ENCODE measurements at places on chromosomes 12 and 14.

GRCh38 chr14:23877538-23878180, 75.9 kb upstream of the DHRS4 start:
- no peak for DNase-seq

- DNase-seq, result no peak
These were observed 14.8 kb downstream of the SGPP1 start for GRCh38 chr14:63713058-63713457.

- DNase-seq, result no peak
These were observed 821.8 kb downstream of the GALC start for GRCh38 chr14:87171141-87171540.

DNA sequence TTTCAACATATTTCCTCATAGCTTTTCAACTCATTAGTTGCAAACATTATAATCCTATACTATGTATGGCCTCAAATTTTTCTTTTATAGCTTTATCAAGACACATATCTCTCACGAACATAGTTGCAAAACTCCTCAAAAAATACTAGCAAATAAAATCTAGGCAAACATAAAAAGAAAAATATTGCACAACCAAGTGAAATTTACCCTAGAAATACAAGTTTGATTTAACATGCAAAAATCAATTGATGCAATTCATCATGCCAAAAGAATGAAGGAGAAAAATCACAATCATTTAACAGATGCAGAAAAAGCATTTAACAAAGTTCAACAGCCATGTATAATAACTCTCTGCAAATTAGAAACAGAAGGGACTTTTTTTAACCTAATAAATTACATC, 33.3 kb upstream of the KCNH5 start:
- DNase-seq, result no peak

- DNase-seq, result no peak
These were observed 166.3 kb downstream of the RASSF9 start for GRCh38 chr12:85669911-85670310.

DNA sequence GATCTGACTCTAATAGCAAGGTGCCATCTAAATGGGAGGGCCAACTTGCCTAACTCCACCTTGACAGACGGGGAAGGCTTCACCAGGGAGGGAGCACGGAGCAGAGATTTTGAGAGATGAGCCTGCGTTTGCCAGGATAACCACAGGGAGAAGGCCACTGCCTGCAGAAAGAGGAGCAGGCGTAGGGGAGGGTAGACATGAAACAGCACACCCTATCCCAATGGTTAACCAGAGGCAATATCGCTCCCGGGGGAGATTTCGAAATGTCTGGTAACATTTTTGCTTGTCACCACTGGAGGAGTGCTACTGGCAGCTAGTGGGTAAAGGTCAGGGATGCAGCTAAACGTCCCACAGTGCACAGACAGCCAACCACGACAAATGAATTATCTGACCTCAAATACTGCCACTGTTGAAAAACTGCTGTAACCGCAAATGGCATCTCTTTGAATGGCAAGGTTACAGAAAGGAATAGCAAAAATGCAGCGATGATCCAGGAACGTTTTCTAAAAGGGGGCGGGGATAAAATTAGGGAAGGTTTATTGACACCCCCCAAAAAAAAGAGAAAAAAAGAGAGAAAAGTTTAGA, 126.0 kb upstream of the ATF7IP start:
- no peak for DNase-seq

DNA sequence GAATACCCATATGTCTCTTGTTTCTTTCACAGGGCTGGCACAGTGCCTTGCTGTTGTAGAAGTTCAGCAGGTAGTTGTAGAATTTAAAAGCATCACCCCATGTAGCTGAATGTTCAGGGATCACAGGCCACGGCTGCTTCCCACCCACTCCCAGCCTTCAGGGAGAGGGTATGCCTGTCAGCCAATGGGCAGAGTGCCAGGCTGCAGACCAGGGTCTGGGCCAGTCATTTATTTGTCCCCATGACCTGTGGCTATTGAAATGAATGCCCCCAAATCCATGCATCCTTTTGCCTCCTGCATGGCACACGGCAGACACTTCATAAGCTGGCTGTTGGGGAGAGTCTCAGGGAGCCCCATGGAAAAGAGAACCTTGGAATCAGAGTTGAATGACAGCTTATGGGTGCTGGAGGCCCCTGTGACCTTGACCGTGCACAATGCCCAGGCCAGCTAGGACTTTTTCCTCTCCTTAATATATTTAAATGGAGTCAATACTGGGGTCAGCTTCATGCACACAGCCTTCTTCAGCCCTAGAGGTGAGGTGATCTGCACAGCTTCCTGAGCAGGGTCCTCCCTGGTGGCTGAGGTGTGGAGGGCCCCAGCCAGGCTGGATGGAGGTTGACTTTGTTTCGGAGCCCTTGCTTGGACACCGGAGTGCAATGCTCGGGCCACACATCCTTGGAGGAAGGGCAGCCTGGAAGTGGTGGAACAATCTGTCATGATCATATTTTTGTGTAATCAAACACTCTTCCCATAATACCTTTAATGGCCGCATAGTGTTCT, 45.3 kb downstream of the PRMT8 start:
- DNase-seq, result no peak

All from stimulated activated CD4-positive, alpha-beta T cell treated with anti-CD3 and anti-CD28 coated beads, Interleukin-1b, Interleukin-23, amount 100 ng/mL, for 24 hours (primary cell).